Aorta (tissue), 5 donors: ENCODE measurements at places on chromosomes 5 and 9. TPM values are rescaled to one million over a fixed set of nuclear protein-coding genes. Genes with fewer than 3 reads are reported as not detected.
A peak's percentile ranks its signal among the peaks of the same experiment; 100 is the strongest.

- no peak overlapping the region for H3K27ac ChIP-seq
- no peaks in the 10 kb centered on the region for H3K4me1 ChIP-seq
- no peak overlapping the region for H3K4me3 ChIP-seq
- DNase-seq: no peak
- H3K27me3 ChIP-seq: no peaks in the 10 kb centered on the region
- no peaks in the 10 kb centered on the region for H3K36me3 ChIP-seq
These were observed 48.8 kb upstream of the GOLPH3 start for GRCh38 chr5:32222723-32223470.

DNA sequence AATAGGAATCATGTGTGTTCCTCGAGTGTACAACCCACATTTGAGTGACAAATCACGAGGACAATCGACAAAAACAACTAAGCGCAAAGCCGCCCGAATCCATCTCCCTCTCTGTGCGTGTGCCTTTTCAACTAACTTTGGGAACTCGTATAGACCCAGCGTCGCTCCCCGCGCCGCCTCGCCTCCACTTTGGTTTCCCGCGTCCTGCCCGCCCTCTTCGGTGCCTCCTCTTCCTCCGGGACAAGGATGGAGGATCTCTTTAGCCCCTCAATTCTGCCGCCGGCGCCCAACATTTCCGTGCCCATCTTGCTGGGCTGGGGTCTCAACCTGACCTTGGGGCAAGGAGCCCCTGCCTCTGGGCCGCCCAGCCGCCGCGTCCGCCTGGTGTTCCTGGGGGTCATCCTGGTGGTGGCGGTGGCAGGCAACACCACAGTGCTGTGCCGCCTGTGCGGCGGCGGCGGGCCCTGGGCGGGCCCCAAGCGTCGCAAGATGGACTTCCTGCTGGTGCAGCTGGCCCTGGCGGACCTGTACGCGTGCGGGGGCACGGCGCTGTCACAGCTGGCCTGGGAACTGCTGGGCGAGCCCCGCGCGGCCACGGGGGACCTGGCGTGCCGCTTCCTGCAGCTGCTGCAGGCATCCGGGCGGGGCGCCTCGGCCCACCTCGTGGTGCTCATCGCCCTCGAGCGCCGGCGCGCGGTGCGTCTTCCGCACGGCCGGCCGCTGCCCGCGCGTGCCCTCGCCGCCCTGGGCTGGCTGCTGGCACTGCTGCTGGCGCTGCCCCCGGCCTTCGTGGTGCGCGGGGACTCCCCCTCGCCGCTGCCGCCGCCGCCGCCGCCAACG lies at the start of gene GPR150:
Gene GPR150 (plus strand): TSS at position 58 of the 840 bp plus-strand sequence. CDS start 189 bp downstream, at position 247.
- H3K27me3 ChIP-seq: no peaks in the 10 kb centered on the region
- DNase-seq: peak; percentile 85
- no peaks in the 10 kb centered on the region for H3K4me1 ChIP-seq

- H3K27me3 ChIP-seq: no peaks in the 10 kb centered on the region
- no peaks in the 10 kb centered on the region for H3K36me3 ChIP-seq
- no peak overlapping the region for H3K27ac ChIP-seq
- H3K4me3 ChIP-seq: no peak overlapping the region
- no peak for DNase-seq
- no peaks in the 10 kb centered on the region for H3K4me1 ChIP-seq
These were observed 997.5 kb upstream of the CTNND2 start for GRCh38 chr5:12901696-12902095.

DNA sequence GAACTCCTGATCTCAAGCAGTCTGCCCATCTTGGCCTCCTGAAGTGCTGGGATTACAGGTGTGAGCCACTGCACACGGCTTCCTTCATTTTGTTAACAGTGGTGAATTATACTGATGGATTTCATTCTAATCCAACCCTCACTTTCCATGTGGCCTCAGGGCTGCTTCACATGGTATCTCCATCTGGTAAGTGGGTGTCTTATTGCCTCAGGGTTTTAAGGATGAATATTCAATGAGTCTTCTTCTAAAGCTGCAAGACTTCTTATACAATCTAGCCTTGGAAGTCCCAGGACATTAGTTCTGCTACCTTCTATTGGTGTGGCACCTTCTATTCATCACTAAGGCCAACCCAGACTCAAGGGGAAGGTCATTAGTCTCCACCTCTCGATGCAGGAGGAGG lies 8.7 kb upstream of the RASEF start:
- no peaks in the 10 kb centered on the region for H3K4me1 ChIP-seq
- no peaks in the 10 kb centered on the region for H3K36me3 ChIP-seq
- no peak overlapping the region for H3K4me3 ChIP-seq
- H3K27me3 ChIP-seq: no peaks in the 10 kb centered on the region
- H3K27ac ChIP-seq: no peak overlapping the region
- no peak for DNase-seq

DNA sequence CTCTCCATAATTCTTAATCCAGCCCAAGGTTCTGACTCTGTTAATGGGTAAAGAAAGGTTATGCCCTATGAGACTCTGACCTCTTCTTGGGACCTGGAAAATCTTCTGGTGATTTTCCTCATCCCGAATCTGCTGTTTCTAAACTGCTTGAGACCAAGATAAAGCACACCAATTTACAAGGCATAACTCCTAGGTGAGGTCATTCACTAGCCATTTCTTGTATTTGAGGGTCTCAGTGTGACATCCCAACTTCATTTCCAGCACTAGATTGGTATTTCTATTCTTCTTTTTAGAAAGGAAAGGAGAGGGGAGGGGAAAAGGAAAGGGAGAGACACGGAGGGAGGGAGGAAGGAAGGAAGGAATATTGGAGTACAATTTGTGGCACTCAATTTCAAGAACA lies 51.6 kb downstream of the SLC1A1 start:
- no peak overlapping the region for H3K27ac ChIP-seq
- H3K27me3 ChIP-seq: no peaks in the 10 kb centered on the region
- H3K4me3 ChIP-seq: no peak overlapping the region
- H3K36me3 ChIP-seq: no peaks in the 10 kb centered on the region
- no peaks in the 10 kb centered on the region for H3K4me1 ChIP-seq
- DNase-seq: no peak

DNA sequence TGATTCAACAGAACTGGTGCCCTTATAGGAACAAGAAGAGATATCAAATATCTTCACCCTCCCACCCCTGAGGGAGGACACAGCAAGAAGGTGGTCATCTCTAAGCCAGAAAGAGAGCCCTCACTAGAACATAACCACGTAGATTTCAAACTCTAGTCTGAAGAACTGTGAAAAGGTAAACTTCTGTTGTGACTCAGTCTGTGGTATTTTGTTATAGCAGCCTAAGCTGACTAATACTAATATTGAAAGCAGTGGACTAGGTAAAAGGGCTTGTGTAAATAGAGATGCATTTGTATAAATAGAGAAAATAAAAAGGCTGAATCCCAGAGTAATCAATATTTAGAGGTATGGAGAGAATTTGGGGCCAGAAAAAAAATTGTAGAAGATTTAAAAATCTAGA lies 157.6 kb upstream of the CCNH start:
- H3K4me3 ChIP-seq: no peak overlapping the region
- H3K36me3 ChIP-seq: no peaks in the 10 kb centered on the region
- H3K27ac ChIP-seq: no peak overlapping the region
- no peaks in the 10 kb centered on the region for H3K4me1 ChIP-seq
- no peak for DNase-seq

- no peaks in the 10 kb centered on the region for H3K36me3 ChIP-seq
- H3K4me1 ChIP-seq: peaks cover 3% of the 10 kb centered on the region
- no peak overlapping the region for H3K27ac ChIP-seq
- no peak for DNase-seq
These were observed 178.0 kb upstream of the NREP start for GRCh38 chr5:111935009-111935408.

DNA sequence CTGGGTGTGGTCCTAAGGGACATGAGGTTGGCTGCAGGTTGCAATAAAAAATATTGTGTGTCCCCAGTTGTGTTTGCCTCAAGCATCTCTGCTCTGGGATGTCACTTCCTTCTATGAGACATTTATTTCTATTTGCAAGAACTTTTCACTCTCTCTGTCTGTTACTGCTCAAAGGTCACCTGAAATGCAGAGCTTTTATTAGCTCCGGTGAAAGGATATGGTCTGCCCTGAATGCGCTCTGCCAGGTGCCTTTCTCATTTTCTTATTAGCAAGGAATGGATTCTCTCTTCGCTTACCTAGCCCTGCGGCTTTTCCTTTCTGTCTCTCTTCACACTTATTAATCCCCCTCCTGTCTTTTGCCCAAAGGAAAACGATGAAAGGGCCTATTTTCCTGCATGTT lies 526.1 kb downstream of the TMEM38B start:
- no peaks in the 10 kb centered on the region for H3K27me3 ChIP-seq
- H3K27ac ChIP-seq: no peak overlapping the region
- DNase-seq: no peak
- H3K4me1 ChIP-seq: no peaks in the 10 kb centered on the region
- no peak overlapping the region for H3K4me3 ChIP-seq
- H3K36me3 ChIP-seq: no peaks in the 10 kb centered on the region

DNA sequence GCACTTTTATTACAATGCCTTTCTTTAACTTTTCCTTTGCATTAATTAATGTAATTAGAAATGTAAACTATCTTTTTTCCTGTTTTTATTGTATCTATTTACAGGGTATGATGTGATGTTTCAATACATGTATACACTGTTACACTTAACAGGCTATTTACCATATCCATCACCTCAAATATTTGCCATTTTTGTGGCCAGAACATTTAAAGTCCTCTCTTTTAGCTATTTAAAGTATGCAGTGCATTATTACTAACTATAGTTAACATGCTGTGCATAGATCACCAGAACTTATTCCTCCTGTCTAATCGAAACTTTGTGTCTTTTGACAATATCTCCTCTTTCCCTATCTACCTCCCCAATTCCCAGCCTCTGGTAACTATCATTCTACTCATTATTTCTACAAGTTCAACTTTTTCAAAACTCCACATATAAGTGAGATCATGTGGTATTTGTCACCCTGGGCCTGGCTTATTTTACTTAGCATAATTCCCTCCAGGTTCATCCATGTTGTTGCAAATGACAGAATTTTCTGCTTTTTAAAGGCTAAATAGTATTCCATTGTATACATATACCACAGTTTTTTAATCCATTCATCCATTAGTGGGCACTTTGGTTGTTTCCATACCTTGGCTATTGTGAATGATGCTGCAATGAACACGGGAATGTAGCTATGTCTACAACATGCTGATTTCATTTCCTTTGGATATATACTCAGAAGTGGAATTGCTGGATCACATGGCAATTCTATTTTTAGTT lies 32.8 kb downstream of the OR2K2 start:
- H3K27me3 ChIP-seq: no peaks in the 10 kb centered on the region
- no peak for DNase-seq
- no peak overlapping the region for H3K4me3 ChIP-seq
- no peak overlapping the region for H3K27ac ChIP-seq
- H3K36me3 ChIP-seq: no peaks in the 10 kb centered on the region

GRCh38 chr9:105278751-105279150 lies 34.3 kb downstream of the SLC44A1 start:
- no peaks in the 10 kb centered on the region for H3K27me3 ChIP-seq
- H3K4me1 ChIP-seq: no peaks in the 10 kb centered on the region
- no peak for DNase-seq

DNA sequence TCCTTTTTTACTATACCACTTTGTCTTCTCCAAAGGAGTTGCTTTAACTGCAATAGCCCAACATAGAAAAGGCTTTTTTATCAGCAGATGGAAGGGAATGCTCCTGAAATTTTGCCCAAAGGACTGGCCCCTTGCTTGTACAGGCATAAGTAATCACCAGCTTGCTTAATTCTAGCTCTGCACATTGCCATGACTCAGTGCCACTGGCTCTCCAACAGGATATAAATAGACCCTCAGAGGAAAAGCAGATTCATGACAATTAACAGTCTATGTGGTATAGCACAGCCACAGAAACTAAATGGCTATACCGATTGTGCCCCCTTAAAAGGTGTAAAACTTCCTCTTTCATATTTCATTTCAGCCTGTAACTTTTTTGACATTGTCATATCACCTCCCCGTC lies 227.0 kb downstream of the ZNF608 start:
- no peak overlapping the region for H3K4me3 ChIP-seq
- H3K4me1 ChIP-seq: peaks cover 2% of the 10 kb centered on the region
- peak; percentile 59 for DNase-seq
- H3K27me3 ChIP-seq: no peaks in the 10 kb centered on the region
- no peak overlapping the region for H3K27ac ChIP-seq

DNA sequence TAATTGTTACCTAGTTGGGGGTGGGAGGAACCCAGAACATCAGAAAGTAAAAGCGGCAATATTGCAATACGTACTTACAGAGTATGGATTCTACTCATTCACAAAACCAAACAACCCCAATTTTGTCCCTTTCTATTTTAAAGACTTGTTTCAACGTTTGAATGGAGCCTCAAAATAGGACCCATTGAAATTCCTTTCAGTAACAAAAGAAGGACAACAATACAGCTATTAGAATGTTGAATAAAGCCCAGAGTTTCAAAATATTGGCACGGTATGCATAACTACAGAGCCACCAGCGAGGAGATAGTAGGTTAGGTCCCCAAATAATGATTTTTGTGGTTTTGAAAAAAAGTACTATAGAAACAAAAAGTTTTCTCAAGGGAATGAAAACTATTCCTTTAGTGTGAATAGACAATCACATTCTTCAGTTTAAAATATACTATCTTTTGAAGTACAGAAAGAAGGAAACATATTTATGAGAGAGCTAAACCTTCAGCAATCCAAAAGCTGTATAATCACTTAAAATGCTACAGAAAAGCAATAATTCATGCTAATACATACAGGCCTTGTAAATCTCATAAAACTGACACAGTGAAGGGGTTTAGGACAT lies 235.5 kb downstream of the RFX3 start:
- no peak for DNase-seq
- H3K4me1 ChIP-seq: no peaks in the 10 kb centered on the region
- no peaks in the 10 kb centered on the region for H3K36me3 ChIP-seq
- H3K27ac ChIP-seq: no peak overlapping the region
- H3K27me3 ChIP-seq: no peaks in the 10 kb centered on the region

GRCh38 chr9:75181750-75182149 lies 93.4 kb downstream of the OSTF1 start:
- no peaks in the 10 kb centered on the region for H3K36me3 ChIP-seq
- no peak overlapping the region for H3K4me3 ChIP-seq
- no peaks in the 10 kb centered on the region for H3K4me1 ChIP-seq
- no peak overlapping the region for H3K27ac ChIP-seq
- H3K27me3 ChIP-seq: no peaks in the 10 kb centered on the region
- no peak for DNase-seq

- H3K36me3 ChIP-seq: no peaks in the 10 kb centered on the region
- no peak overlapping the region for H3K27ac ChIP-seq
- no peaks in the 10 kb centered on the region for H3K27me3 ChIP-seq
- DNase-seq: no peak
These were observed 166.2 kb downstream of the AOPEP start for GRCh38 chr9:94892675-94893074.

GRCh38 chr5:9439531-9440292 lies 106.2 kb downstream of the SEMA5A start:
- no peaks in the 10 kb centered on the region for H3K27me3 ChIP-seq
- no peak overlapping the region for H3K27ac ChIP-seq
- no peaks in the 10 kb centered on the region for H3K4me1 ChIP-seq
- no peak overlapping the region for H3K4me3 ChIP-seq

The GTF2H2 gene
- 25.7 TPM for total RNA-seq

The PTGS1 gene
- 10.4 TPM for total RNA-seq

The SLC34A1 gene
- total RNA-seq: not detected

The PCDHGA6 gene
- 8.8 TPM for total RNA-seq

The RASGRF2 gene
- total RNA-seq: 4.7 TPM

The KIF4B gene
- 0.06 TPM for total RNA-seq

The CDH10 gene
- not detected for total RNA-seq

The CLIC3 gene
- total RNA-seq: 7.0 TPM

The PALM2AKAP2 gene
- 155 TPM for total RNA-seq
